Kidney (tissue), 22 donors: ENCODE measurements at places on chromosomes 3 and 15. TPM values are rescaled to one million over a fixed set of nuclear protein-coding genes. Genes with fewer than 3 reads are reported as not detected.

GRCh38 chr3:109188741-109189140, 52.2 kb downstream of the C3orf85 start:
- DNase-seq, result no peak

The PP2D1 gene
- not detected for total RNA-seq

The NR1I2 gene
- total RNA-seq, result 0.38 TPM

The BTLA gene
- 3.2 TPM for total RNA-seq

- no peak for DNase-seq
These were observed 42.0 kb upstream of the SACM1L start for GRCh38 chr3:45647148-45647619.

The PSTPIP1 gene
- total RNA-seq, result 22.1 TPM

DNA sequence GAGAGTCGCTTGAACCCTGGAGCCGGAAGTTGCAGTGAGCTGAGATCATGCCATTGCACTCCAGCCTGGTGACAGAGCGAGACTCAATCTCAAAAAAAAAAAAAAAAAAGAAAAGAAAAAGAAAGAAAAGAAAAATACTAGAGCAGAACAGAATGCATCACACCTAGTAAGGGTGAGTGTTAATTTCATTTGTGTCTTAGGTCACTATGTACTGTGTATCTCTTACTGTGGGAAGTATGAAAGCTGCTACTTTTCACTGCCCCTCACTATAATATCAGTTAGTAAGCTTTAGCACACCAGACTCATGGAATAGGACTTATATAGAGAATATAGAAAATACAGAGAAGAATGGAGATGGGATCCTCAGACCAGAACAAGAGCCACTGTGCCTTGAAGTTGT, 45.9 kb upstream of the RASA2 start:
- DNase-seq, result no peak

The HDC gene
- total RNA-seq, result 12.9 TPM

DNA sequence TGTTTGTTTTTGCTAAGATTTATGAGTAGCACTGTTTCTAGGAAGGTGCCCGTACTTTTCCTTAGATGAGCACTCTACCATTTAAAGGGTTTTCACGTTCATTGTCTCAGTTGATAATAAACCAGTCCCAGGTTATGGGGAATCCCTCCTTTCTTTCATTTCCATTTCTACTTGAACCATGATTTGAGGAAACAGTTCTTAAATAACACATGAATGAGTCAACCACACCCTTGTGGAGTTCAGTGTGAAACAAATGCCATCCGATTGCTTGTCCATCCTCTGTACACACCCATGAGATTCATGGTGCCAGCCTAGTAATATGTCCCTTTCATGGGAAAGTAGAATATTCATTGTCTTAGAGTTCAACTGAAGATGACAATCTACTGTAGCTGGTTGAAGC, 23.1 kb downstream of the CMTM8 start:
- DNase-seq, result no peak

The DPPA4 gene
- total RNA-seq, result not detected

- no peak for DNase-seq
These were observed 114.6 kb upstream of the GALNT15 start for GRCh38 chr3:16059711-16060357.

- no peak for DNase-seq
These were observed 14.3 kb upstream of the TNFAIP8L3 start for GRCh38 chr15:51108933-51109550.

DNA sequence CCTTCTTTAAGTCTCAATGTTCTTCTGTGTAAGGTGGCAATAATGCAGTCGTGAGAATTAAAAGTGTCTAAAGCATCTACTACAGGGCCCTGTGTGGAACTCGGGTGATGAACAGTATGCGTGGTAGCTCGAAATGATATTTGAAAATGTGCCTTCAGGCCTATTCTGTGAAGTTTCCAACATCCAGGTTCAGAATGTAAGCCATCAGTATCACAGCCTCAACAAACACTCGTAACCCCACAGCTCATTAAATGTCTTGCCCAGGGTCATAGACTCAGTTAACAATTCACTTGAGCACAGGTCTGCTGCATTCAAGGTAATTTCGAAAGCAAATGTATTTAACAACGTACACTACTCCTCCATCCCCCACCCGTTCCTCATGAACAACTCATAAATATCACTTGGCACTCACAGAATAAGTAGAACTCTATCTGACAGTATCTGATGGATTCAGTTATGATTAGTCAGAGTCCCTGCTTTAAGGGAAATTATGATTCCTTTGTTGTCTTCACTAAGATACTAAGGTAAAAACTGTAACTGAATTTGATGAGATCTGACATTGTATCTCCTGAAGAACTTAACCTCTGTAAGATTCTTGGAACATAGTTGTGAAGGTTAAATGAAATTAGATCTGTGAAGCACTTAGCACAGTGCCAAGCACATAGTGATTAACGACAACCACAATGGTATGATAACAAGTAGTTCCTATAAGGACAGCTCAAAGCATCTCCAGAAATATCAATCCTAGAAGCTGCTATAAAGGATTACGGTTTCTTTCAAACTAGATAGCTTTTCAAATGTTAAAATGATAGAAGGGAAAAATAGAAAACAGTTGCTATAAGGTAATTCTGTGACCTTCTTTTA, 642.3 kb downstream of the TBL1XR1 start:
- DNase-seq, result peak; percentile 65

- no peak for DNase-seq
These were observed 622 bp downstream of the XIRP1 start for GRCh38 chr3:39191773-39192172.

- DNase-seq, result no peak
These were observed 32.5 kb downstream of the CHAC1 start for GRCh38 chr15:40985541-40986330.

DNA sequence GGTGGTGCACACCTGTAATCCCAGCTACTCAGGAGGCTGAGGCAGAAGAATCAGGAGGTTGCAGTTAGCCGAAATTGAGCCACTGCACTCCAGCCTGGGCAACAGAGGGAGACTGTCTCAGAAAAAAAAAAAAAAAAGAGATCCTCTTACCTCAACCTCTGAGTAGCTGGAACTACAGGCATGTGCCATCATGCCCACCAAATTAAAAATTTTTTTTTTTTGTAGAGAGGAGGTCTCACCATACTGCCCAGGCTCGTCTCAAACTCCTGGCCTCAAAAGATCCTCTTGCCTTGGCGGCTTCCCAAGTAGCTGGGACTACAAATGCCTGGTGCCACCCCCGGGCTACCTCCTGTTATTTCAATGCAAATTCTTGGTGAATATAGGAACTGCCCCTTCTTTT, 1.5 kb downstream of the UMPS start:
- DNase-seq, result no peak

- DNase-seq, result no peak
These were observed 2.0 kb downstream of the LIPC start for GRCh38 chr15:58433597-58434333.

GRCh38 chr3:106034313-106034712, 165.5 kb upstream of the CBLB start:
- DNase-seq, result no peak

- DNase-seq, result no peak
These were observed 146.1 kb upstream of the CTNNB1 start for GRCh38 chr3:41053220-41053619.
